ENCODE measurements at places on chromosomes 5 and 9.

DNA sequence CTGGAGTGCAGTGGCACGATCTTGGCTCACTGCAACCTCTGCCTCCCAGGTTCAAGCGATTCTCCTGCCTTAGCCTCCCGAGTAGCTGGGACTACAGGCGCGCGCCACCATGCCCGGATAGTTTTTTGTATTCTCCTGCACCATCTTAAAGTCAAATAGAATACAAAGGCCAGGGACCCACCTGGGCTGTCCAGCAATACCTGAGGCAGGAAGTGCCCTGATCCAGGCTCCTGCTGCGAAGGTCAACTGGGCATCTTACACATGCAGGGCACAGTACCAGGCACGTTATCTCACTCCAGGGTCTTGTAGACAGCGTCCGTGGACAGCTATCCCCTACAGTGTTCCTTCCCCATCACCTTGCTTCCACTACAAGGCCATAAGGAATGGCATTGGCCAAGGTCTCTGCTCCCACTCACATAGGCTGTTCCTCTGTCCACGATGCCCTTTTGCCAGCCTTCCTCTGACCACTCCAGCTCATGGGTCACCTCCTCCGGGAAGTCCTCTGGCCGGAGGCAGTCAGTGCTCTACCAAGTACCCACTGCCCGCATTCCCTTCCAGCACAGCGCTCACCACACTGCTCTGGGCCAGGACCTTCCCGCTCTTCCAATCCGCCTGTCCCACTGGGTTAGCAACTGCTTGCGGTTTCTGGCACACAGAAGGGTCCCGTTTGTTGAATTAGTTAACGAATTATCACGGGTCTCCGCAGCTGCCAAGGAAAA is 978 bp downstream of the P4HA2 start:
- DNase-seq, result no peak

DNA sequence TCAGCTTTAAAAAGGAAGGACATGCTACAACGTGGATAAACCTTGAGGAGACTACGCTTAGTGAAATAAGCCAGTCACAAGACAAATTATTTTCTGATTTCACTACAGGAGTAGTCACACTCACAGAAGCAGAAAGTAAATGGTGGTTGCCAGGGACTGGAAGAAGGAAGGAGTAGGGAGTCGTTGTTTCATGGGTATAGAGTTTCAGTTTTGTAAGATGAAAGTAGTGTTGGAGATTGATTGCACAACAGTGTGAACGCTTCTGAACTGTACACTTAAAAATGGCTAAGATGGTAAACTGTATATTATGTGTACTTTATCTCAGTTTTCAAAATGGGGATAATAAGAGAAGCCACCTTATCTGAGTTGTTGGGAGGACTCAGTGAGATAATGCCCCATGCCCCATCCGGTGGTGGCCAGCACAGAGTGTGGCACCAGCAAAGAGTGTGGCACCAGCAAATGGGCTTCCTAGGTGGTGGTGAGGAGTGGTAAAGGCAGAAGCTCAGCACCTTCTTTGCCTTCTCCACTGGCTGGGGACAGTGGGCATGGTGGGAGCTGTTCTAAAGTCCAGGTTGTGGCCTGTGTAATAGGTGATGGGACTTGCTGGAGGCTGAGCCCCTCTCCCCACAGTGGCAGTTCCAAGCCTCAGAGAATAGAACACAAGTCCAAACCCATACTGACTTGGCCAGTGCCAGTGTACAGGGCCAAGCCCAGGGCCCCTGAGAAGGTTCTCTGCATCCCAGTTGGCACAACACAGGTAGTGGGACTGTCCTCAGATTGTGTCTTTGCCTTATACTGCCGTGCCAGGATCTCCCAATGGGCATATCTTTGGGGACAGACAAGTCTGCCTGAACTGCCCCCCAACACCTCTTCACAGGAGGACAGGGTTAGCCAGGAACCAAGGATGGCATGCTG is 4.4 kb downstream of the SLC22A4 start:
- DNase-seq, result no peak

DNA sequence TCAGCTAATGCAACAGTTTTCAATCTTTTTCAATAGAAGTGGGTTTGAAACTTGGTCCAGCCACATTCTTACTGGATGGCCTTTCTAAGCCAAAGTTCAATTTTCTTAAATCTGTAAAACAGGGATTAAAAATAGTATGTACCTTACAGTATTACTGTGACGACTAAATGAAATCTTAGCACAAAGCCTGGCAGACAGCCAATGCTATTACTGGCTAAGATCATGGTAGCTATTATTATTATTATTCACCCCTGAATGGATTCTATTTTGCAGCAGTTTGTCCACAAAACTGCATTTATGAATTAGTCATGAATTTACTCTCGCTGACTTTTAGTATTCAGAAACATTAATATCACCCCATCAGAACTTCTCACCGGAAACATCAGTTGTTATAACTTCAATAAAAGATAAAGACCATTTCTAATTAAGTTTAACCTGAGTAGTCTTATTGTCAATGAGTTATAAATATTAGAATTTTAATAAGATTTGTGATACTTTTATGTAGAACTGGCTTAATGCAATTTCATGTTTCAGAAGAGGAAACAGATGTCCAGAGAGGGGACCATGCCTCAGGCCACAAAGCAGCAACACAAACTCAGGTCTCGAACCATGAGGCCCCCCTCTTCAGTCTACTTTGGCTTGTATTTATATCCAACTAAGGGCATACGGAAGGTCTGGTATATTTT is 468.2 kb downstream of the ARHGEF28 start:
- no peak for DNase-seq

- DNase-seq, result no peak
These were observed 9.5 kb upstream of the DPYSL3 start for GRCh38 chr5:147519380-147519779.

GRCh38 chr5:32538031-32538547 is 47.3 kb upstream of the SUB1 start:
- DNase-seq, result no peak

DNA sequence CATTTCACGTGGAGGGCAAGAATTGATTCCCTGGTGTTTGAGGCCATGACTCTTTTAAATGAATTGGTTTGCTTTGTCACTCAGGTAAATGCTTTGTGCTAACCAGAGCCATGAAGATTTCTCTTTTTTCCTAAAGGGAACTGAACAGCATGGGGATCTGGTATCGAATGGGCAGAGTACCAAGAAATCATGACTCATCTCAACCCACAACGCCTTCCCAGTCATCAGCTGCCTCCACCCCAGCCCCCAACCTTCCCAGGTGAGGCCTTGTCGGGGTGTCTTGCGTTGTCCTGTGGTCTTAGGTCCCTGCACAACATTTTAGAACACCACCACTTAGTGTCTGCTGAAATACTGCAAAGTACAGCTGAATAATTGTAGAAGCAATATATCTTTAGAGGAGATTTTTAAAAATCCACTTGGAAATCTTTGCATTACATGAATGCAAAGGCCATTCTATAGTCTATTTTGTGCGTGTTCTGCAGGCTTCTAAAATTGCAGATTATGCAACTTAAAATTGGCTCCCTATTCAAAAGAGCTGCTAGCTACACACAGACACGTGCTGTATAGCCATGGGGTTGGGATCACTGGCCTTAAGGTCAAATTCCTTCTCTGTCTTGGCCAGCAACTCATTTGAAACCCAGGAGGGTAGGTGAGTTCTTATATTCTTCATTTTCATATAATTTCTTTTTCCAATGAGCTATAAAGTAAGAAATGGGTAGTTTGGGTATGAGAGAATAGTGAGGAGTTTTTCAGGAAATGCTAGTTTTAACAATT is 69.0 kb downstream of the MVB12B start:
- no peak for DNase-seq

GRCh38 chr5:155260798-155261197 is 247.2 kb downstream of the KIF4B start:
- DNase-seq, result no peak
